ELR (cell line): ENCODE measurements at places on chromosomes 3 and 15.
A peak's percentile ranks its signal among the peaks of the same experiment; 100 is the strongest.

DNA sequence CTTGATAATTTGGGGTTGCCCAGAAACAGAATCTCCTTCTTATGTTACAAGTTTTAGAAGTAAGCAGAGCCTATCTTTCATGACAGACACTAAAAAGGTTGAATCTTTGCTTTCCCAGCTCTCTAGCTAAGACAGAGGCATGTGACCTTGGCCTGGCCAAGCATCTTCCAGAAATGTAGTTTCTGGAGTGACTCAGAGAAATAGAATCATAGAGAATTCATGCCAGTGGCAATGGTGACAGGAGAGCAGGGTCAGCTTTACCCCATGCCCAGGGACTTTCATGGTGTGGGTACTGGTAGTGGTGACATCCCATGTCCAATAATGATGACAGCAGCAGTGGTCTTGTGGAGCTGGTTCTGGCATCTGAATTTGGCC lies 4.0 kb upstream of the PARP6 start:
- DNase-seq, result no peak

DNA sequence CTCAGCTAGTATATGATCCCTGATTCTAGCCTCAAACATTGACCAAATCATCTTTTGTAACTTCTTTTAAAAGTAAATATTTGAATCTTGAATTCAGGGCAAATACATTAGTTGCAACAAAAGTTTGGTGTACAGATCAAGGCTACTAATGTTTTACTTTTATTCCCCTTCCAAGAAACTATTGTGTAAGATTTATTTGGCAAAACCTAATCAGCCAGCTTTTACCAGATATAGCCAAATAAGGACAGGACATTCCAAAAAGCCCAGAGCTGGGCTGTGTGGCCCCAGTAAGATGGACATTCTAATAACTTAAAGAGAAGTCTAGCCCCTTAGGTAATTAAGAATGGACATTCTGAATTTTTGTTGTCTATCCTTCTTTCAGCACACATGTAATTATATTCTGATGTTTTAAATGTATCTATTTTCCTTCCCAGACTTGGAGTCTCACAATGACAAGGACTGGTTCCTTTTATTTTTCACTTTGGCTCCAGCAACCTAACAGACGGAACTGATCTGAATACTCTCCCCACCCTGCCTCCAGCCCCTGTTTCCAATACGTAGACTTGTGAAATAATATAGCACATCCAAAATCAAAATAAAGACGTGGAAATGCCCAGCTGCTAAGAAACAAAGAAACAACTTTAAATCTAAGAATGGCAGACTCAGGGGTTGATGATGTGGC lies 48.1 kb downstream of the STARD5 start:
- DNase-seq, result no peak

DNA sequence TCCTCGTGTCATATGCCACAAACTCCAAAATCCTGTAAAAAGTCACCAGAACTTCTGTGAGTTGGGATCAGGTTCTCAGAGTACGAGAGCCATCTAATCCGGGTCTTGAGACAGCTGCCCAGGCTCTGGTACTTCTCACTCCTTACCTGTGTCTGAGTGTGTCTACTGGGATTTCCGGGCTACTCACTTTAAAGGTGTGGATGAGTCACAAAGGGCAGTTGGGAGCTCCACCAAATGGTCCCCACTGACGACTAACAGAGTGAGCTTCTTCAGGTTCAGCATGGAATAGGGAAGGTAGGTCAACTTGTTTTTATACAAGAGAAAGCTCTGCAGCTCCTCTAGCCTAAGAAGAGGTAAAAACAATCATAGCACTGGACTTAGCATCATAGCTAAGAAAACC lies 29.5 kb downstream of the RTP3 start:
- DNase-seq, result no peak

DNA sequence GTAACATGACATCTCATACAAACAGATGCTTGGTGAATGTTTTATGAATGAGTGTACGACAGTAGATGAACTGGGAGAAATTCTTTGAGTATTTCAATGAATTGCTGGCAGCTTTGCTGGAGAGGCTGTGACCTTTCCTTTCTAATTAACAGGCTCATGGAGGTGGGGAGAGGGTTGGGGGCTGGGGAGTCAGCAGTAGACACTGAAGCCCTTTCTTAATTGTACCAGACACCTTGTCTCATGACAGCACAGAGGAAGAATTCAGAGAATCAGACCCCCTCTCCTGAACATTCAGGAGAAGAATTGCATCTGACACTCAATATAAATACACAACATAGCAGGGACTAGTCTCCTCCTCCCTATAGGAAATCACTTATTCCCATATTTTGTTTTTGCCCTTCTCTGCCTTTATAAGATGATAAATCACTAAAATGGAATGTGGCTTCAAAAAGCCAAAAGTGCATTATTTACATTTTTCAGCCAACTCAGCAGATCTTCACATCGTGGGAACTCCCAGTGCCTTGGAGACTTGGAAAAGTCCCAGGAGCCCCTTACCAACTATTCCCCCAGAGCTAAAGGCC lies 66.2 kb upstream of the TPM1 start:
- peak; percentile 90 for DNase-seq

- no peak for DNase-seq
These were observed 7.2 kb downstream of the UROC1 start for GRCh38 chr3:126510308-126510910.

DNA sequence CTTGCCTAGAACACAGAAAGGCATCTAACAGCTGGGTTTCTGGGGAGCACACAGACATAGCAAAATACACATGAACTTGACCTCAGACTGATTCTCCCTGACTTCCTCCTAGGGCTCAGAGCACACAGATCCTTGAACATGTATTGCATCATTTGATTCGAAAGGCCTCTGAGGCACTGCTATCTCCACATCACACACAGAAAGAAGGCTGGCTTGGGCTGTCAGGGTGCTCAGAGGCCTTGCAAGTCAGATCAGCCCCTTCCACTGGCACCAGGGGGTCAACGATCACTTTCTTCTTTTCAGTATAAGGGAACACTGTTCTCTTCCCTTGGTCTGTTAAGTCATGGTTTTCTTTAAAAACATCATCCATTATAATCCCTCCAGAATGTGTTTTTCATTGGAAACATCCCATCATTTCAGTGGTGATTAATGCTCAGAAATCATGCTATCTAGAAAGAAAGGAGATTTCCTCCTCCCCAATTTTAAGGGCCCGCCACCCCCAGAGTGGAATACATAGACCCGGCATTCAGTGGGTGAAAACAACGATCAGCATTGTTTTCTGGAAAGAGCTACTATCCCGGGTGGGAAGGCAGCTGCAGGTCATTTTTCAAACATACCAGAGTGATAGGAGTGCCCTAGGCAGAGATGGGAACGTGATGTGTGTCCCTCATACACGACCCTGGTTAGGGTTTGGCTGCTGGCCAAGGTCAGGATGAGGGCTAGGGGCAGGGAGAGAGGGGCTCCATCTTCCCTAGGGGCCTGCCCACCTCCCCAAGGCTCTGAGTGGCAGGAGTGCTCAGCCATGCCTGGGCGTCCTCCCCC lies 253.3 kb upstream of the LYSMD4 start:
- no peak for DNase-seq

DNA sequence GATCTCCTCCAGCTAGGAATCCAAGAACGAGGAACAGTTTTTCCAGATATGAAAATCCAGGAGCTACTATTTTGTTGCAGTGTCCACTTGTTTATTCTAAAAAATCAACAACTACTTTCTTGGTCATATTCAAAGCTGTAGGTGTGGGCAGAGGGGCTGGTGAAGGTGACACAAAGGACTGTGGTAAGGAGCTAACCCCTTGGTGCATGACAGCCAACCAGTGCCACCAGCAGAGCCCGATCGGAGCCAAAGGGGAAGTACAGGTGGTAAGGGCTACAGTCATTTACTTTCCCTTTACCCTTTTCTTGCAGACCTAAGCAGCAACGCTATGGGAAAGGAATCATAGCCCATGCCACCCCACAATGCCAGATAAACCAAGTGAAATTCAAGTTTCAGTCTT lies 30.7 kb downstream of the PLA1A start:
- no peak for DNase-seq

DNA sequence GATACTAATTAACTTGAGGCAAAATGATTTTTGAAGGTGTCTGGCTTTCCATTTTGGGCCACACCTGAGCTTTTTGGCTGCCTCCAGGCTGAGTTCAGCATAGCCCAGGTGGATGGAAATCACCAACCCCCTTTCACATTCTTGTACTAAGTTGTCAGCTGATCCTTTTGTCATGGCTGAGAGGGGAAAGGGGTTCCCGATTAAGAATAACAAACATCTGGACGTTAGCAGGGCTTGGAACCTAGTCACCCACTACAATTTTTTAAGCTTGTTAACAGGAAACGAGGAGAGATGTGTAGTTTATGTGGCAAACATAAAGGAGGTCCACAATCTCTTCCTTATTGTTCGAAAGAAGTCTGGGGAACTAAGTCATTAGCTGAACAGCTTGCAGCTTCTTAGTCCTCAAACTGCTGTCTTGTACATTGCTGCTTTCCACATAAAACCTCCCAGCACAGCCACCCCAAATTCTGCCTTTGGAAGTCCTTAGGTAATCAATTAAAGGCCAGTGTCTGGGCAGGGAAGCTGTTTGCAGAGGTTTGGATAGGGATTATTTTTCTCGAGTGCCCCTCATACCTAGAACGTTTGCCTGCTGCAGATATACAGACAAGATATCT lies 5.0 kb downstream of the NR2F2 start:
- DNase-seq, result peak; percentile 56

GRCh38 chr3:28590860-28591259 lies 242.2 kb upstream of the AZI2 start:
- DNase-seq, result no peak

DNA sequence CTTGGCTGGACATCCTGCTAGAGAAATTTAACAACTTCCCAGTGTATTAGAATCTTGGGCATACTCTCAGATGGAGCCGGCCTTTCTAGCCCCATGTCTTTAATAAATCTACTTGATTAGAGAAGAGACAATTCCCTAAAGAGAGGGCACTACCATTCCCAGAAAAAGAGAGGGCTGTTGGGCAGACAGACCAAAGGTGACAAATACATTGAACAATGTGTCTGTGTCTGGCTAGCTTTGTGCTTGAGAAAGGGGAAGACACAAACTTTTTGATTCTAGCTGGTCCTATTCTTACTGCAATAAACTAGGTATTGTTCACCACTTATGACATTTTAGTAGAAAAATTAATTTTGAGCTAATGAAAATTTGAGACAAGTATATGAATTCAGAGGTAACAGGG lies 57.7 kb downstream of the DUT start:
- no peak for DNase-seq

DNA sequence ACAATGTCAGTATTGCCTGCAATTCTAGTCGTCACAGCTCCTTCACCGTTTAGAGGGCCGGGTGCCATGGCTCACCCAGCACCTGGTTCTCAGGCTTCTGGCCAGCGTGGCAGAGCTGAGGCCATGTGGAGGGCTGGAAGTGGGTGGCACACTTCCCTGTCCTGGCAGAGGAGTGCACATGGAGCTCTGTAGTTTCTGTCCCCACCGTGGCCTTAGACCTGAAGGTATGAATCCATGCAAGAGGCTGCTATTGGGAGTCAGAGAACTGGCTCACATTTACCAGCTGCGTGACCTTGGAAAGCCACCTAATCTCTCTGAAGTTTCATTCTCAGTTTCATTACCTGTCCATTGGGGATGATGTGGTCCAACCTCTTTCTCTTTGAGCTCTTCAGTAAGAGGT lies 22.2 kb downstream of the EPHB1 start:
- no peak for DNase-seq

- DNase-seq, result no peak
These were observed 102.3 kb upstream of the GBE1 start for GRCh38 chr3:81863756-81864155.

- DNase-seq, result peak; percentile 63
These were observed 31.9 kb upstream of the ATP13A3 start for GRCh38 chr3:194518652-194519051.
